ENCODE measurements at places on chromosomes 3 and 15. TPM values are rescaled to one million over a fixed set of nuclear protein-coding genes. Genes with fewer than 3 reads are reported as not detected.

DNA sequence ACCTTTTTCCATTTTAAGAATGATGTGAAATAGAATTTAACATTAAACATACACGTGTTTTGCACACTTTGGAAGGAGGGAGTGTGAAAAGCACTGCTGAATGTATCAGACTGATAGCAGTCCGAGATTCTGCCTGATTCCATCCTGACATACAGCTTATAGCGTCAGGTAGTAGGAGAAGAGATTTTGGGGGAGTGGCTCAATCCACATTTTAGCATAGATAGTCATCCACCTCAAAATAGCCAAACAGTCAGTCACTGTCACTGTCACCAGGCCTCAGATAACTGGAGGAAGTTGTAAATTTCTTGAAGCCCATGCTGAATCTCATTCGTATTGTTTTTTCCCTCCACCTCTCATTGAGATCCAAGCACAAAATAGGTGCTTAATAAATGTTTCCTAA lies 35.4 kb upstream of the ARHGEF26 start:
- DNase-seq = no peak
- H3K27me3 ChIP-seq = no peaks in the 10 kb centered on the region
- no peak overlapping the region for H3K4me3 ChIP-seq
- H3K27ac ChIP-seq = no peak overlapping the region
- no peaks in the 10 kb centered on the region for H3K36me3 ChIP-seq

- H3K36me3 ChIP-seq = no peaks in the 10 kb centered on the region
- no peak overlapping the region for H3K27ac ChIP-seq
- no peak for DNase-seq
- no peak overlapping the region for H3K4me3 ChIP-seq
- H3K27me3 ChIP-seq = no peaks in the 10 kb centered on the region
Observed at GRCh38 chr3:73448761-73449301, 175.9 kb downstream of the PDZRN3 start.

DNA sequence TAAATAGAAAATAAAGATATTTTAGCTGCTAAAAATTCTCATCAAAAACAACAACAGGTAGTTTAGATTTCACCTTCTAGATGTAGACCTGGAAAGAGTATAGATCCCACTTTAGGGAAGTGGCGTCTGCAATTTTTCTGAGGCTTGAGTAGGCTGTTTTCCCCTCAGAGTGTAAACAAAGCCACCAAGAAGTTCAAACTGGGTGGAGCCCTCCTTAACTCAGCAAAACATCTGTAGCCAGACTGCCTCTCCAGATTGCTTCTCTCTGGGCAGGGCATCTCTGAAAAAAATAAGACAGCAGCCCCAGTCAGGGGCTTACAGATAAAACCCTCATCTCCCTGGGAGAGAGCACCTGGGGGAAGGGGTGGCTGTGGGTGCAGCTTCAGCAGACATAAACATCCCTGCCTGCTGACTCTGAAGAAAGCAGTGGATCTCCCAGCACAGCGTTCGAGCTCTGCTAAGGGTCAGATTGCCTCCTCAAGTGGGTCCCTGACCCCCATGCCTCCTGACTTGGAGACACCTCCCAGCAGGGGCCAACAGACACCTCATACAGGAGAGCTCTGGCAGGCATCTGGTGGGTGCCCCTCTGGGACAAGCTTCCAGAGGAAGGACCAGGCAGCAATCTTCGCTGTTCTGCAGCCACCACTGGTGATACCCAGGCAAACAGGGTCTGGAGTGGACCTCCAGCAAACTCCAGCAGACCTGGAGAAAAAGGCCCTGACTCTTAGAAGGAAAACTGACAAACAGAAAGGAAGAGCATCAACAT lies 259.6 kb downstream of the STXBP5L start:
- H3K27me3 ChIP-seq = no peaks in the 10 kb centered on the region
- DNase-seq = no peak
- no peak overlapping the region for H3K27ac ChIP-seq
- no peaks in the 10 kb centered on the region for H3K36me3 ChIP-seq
- H3K4me3 ChIP-seq = no peak overlapping the region
- no peaks in the 10 kb centered on the region for H3K4me1 ChIP-seq

- H3K27ac ChIP-seq = no peak overlapping the region
- no peak overlapping the region for H3K4me3 ChIP-seq
- no peaks in the 10 kb centered on the region for H3K27me3 ChIP-seq
- DNase-seq = no peak
- H3K4me1 ChIP-seq = peaks cover 6% of the 10 kb centered on the region
- no peaks in the 10 kb centered on the region for H3K36me3 ChIP-seq
Observed at GRCh38 chr3:107426223-107426622, 49.0 kb downstream of the CCDC54 start.

GRCh38 chr15:66092053-66093016 lies 161.2 kb downstream of the MEGF11 start:
- H3K4me3 ChIP-seq = no peak overlapping the region
- no peak for DNase-seq
- no peaks in the 10 kb centered on the region for H3K27me3 ChIP-seq
- peaks cover 13% of the 10 kb centered on the region for H3K4me1 ChIP-seq
- H3K27ac ChIP-seq = no peak overlapping the region

- H3K36me3 ChIP-seq = no peaks in the 10 kb centered on the region
Observed at GRCh38 chr3:174153871-174154270, 705.3 kb upstream of the NAALADL2 start.

- H3K27me3 ChIP-seq = no peaks in the 10 kb centered on the region
- no peak for DNase-seq
- no peak overlapping the region for H3K27ac ChIP-seq
- peaks cover 9% of the 10 kb centered on the region for H3K4me1 ChIP-seq
- no peaks in the 10 kb centered on the region for H3K36me3 ChIP-seq
Observed at GRCh38 chr3:52403955-52404354, 40.9 kb downstream of the SEMA3G start.

DNA sequence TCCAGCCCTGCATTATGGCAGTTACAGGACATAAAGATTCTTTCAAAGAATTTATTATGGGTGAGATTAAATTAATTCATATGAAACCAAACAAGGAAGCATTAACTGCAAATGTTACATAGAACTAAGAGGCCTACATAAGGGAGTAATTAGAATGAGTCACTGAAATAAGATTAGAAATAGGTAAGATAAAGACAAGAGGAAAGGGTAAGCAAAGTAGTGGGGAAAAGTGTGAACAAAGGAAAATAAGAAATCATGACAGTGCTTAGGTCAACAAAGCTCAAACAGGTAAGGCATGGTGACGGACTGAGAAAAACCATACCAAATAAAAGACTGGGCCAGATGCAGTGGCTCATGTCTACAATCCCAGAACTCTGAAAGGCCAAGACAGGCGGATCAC lies 74.3 kb downstream of the SETD2 start:
- no peaks in the 10 kb centered on the region for H3K4me1 ChIP-seq
- H3K4me3 ChIP-seq = no peak overlapping the region
- no peak overlapping the region for H3K27ac ChIP-seq

- H3K27me3 ChIP-seq = no peaks in the 10 kb centered on the region
- H3K4me3 ChIP-seq = no peak overlapping the region
- H3K4me1 ChIP-seq = no peaks in the 10 kb centered on the region
- no peak for DNase-seq
Observed at GRCh38 chr15:100279849-100280248, 61.9 kb downstream of the ADAMTS17 start.

- no peaks in the 10 kb centered on the region for H3K36me3 ChIP-seq
- peak within 1 kb of the TSS; percentile 6 for H3K27ac ChIP-seq
- peaks cover 28% of the 10 kb centered on the region for H3K4me1 ChIP-seq
- no peak within 1 kb of the TSS for H3K4me3 ChIP-seq
Observed at GRCh38 chr3:119660474-119661440, at the start of gene POPDC2. TSS of gene POPDC2 (minus strand) at chr3:119660589. CDS start at chr3:119660423, 166 bp downstream.

DNA sequence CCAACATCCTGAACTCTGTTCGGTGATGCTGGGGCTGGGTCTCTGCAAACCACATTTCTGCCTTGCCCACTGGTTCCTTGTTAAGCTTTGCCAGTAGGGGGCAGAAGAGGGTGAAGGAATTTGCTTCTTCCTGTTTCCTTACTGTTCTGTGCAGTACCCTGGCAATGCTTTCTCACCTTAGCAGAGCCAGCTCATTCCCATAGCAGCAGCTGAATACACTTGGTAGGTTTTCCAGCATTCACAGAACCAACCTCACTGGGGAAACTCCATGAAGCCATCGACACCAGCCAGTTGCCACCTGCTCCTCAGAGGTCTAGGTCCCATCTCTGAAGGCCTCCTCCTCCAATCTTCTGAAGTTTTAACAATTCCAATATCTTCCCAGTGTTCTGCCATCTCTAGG lies 308.4 kb downstream of the PDCD6IP start:
- H3K27me3 ChIP-seq = no peaks in the 10 kb centered on the region
- H3K27ac ChIP-seq = no peak overlapping the region
- peak; percentile 54 for DNase-seq
- no peaks in the 10 kb centered on the region for H3K4me1 ChIP-seq
- no peak overlapping the region for H3K4me3 ChIP-seq
- H3K36me3 ChIP-seq = no peaks in the 10 kb centered on the region

DNA sequence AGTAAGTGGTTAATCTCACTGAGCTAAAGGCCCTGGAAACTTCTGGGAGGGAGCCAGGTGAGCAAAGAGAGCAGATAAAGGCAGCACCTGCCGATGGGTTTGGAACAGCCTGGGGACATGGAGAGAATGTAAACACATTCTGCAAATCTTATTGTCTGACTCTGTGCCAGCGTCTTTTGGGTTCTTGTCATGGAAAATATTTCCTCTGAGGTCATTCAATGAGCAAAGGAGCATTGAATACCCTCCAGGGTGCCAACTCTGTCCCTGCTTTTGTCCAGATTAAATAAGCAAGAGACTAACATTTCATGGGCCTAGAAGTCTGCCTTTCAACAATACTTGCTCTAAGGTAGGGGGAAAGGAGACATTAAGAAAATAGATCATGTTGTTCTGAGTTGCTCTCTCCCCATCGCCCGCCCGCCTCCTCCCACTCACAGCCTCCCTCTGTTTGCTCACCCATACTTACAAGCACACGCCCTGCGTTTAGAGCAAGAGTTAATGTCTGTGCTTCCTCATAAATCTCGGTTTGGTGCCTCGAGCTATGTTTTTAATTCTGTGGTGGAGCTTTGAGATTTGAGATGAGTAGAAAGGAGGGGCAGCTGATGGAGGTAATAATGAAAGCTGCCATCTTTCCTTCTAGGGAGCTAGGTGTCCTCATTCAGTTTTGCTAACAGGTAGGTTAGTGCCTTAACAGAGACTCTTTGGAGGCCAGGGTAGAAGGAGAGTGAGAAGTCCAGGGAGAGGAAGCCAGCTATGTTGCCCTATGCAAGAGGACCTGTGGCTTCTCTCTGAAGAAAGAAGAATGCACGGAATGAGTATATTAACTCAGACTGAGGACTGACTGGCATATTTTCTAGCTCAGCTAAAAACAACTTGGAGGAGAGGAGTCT lies 132.9 kb downstream of the TPRG1 start:
- no peaks in the 10 kb centered on the region for H3K27me3 ChIP-seq
- H3K4me3 ChIP-seq = no peak overlapping the region
- H3K36me3 ChIP-seq = peaks cover 3% of the 10 kb centered on the region
- no peak overlapping the region for H3K27ac ChIP-seq

DNA sequence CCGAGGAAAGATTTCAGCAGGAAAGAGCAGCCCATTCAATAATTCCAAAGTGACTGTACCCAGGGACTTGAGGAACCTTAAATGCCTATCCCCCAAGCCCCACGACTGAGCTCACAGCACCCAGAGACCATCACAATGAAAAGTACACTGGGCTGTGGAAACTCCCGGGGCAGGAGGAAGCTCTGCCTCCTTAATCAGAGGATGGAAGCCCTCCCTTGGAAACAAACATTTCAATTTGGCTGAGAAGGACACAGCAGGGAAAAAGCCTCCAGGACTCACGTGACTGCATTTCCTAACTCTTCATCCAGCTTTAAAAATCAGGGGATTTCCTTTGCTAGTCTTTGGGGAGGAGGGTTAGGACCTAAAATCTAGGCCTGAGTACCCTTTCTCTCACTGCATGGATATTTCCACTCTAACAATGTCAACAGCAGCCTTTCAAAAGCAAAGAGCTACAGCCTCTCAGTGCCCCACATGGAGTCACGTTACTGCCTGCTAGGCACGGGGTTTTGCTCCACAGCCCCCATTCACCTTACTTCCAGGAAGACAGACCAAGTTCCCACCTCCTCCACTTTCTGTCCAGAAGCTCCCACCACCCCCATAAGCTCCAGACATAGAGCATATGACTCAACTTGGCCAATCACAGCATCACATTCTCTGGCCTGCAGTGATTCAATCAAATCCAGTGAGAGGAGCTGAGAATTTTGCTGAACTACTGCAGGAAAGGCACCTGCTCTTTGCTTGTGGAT lies 68.9 kb upstream of the WNT5A start:
- H3K4me1 ChIP-seq = no peaks in the 10 kb centered on the region
- no peak overlapping the region for H3K27ac ChIP-seq
- H3K27me3 ChIP-seq = no peaks in the 10 kb centered on the region
- H3K36me3 ChIP-seq = no peaks in the 10 kb centered on the region
- H3K4me3 ChIP-seq = no peak overlapping the region
- no peak for DNase-seq

GRCh38 chr3:11305509-11305908 lies 33.3 kb downstream of the ATG7 start:
- no peak overlapping the region for H3K27ac ChIP-seq
- no peak overlapping the region for H3K4me3 ChIP-seq
- peaks cover 10% of the 10 kb centered on the region for H3K4me1 ChIP-seq
- DNase-seq = no peak

DNA sequence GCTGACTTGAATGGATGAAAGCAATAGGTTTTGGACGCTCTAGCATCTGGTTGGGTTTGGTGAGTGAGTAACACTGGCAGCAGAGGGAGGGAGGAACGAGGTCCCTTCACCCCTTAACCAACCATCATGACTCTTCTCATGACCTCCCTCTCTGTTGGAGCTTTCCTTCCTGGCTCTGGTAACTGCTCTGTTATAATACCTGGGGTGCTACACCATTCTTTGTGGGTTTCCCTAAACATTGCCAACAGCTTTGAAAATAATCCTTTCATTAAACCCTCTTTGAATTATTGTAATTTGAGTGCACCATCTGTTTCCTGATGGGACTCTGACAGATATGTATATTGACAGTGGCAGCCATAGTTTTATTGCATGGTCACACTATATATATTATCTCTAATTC lies 146.2 kb upstream of the PTPRG start:
- no peak overlapping the region for H3K27ac ChIP-seq
- H3K4me3 ChIP-seq = no peak overlapping the region
- H3K27me3 ChIP-seq = no peaks in the 10 kb centered on the region
- no peak for DNase-seq
- H3K4me1 ChIP-seq = no peaks in the 10 kb centered on the region

DNA sequence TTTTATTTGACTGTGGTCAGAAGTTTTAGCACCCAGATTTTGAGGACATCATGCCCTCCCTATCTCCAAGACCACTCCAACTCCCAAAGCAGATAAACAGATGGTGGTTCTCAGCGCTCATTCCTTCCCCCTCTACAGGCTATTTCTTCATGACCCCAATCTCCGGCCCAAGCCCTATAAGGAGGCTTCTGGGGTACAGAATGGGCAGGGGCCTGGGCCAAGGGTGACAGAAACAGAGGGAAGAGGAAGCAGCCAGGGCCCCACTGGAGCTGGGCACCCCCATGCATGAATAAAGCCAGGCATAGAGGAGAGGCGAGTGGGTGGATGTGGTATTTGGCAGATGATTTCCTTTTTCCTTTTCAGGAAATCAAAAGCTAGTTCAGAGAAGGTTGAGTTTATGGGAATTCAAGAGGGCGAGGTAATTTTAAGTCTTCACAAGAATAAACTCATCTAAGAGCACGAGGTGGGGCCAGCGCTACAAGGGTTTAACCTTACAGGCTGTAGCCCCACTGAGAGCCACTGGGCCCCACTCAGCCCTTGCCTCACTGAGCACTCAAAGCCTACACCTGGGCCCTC lies 104.8 kb upstream of the HERC1 start:
- DNase-seq = no peak
- H3K27ac ChIP-seq = peak overlapping the region; percentile 51
- no peaks in the 10 kb centered on the region for H3K36me3 ChIP-seq
- no peak overlapping the region for H3K4me3 ChIP-seq
- H3K4me1 ChIP-seq = peaks cover 21% of the 10 kb centered on the region

Gene TICRR
- polyA plus RNA-seq = 3.0 TPM

Gene PCSK6
- 43.9 TPM for polyA plus RNA-seq

Gene REC114
- polyA plus RNA-seq = 102 TPM

Gene ACSBG1
- polyA plus RNA-seq = 12.2 TPM

Gene ITIH1
- 2.9 TPM for polyA plus RNA-seq

Gene BFSP2
- not detected for polyA plus RNA-seq

Gene CADM2
- 1.3 TPM for polyA plus RNA-seq

Gene OCA2
- 2.6 TPM for polyA plus RNA-seq
